ENCODE measurements at places on chromosomes 3 and 15.

GRCh38 chr3:128432971-128433836 lies 33.5 kb downstream of the DNAJB8 start:
- no peak for DNase-seq

DNA sequence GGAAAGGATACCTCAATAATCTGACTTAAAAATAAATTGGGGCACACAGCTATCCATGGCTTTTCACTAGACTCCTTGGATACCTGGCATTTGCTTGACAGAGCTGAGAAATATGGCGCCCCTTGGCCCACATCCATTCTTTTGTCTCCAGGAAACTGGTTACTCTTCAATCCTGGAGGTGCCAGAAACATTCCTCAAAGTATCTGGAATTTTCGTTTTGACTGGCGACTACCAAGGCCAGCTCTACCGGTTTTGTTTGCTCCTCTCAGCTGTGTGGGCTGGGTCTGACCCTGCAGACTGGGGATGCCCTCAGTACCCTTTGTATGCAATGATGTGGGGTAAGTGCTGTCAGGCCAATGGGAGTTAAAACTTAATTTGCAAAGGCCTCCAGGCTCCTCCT lies 27.0 kb downstream of the KATNBL1 start:
- DNase-seq = no peak

GRCh38 chr3:15315003-15315402 lies 17.4 kb downstream of the SH3BP5 start:
- DNase-seq = no peak

DNA sequence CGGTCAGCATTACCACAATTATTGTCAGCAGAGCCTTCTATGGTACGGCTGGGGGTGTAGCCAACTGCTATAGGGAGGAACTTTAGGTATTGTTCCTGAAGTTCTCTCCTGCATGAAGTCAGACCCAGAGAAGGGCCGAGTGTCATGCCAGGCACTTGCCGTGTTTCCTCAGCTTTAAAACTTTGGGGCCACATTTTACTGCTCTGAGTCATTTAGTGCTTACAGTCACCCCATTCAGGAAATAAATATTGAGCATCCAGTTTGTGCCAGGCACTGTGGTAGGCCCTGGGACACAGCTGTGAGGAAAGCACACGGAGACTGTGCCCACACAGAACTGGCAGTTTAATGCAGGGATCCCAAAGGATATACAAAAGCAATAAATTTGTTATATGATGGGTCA lies 54.5 kb upstream of the APEH start:
- DNase-seq = no peak

DNA sequence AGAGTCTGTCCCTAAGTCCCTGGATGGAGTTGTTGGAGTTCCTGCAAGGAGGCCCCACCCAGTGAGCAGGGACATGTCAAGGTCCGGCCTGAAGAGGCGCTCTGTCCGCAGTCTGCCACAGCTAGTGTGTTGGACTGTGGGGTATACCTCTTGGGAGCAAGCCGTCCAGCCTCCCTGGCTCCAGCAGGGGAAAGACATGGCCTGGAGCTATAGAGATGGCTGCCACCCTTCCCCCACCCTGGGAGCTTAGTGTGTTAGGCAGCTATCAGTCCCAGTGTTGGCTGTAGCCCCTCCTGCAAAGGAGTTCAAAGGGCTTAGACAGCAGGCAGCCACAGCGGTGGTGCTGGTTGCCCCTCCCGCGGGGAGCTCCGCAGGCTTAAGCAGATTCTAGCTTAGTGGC lies 20.3 kb downstream of the IMPG2 start:
- no peak for DNase-seq

GRCh38 chr3:179098388-179099077 lies 26.9 kb upstream of the ZMAT3 start:
- DNase-seq = no peak

Measured in activated CD8-positive, alpha-beta memory T cell treated with anti-CD3 and anti-CD28 coated beads for 1 hour (primary cell).